Foreskin melanocyte (primary cell): ENCODE measurements at places on chromosomes 7 and 10.

- peak; percentile 21 for DNase-seq
Measured at GRCh38 chr10:129899276-129900130, 64.6 kb downstream of the EBF3 start.

- no peak for DNase-seq
Measured at GRCh38 chr10:127354992-127355391, 158.6 kb upstream of the INSYN2A start.

GRCh38 chr7:119343289-119343688 is 929.7 kb upstream of the KCND2 start:
- no peak for DNase-seq

DNA sequence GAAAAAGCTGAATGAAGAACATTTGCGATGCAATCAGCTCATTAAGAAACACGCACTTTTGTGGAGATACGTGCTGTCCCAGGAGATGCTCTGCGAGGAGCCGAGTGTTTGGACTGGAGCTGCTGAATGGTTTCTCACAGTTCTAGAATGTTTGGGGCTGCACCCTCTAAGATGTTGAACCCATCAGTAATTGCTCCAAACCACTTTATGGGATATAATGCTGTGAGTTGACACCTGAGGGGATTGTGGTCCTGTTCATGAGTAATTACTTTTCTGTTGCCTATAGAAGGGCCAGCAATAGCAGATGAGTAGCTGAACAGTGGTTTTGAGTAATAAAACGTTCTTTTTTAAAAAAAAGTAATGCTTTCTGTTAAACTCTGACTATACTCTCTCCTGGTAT is 63.1 kb downstream of the IKZF1 start:
- no peak for DNase-seq

DNA sequence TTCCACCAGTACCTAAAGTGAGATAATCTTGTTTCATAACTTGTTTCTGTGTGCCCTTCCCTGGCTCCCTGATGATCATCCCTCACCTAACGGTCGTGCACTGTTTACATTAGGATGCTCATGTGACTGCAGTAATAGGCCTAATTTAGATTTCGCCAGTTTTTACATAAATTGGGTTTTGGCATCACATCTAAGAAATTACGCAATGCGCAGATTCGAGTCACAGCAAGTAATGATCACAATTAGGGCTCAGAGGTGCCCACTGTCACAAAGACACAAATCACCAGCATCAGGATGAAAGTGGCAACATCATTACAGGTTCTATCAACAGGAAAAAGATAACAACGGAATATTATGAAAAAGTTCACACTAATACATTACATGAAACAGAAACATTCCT is 94.7 kb downstream of the LARP4B start:
- no peak for DNase-seq
